Astrocyte of the spinal cord (primary cell): ENCODE measurements at places on chromosomes 5 and 9.
A peak's percentile ranks its signal among the peaks of the same experiment; 100 is the strongest.

GRCh38 chr5:36300927-36301540 lies 668 bp downstream of the RANBP3L start:
- DNase-seq, result no peak

GRCh38 chr5:173808079-173808808 lies 79.9 kb upstream of the CPEB4 start:
- no peak for DNase-seq

DNA sequence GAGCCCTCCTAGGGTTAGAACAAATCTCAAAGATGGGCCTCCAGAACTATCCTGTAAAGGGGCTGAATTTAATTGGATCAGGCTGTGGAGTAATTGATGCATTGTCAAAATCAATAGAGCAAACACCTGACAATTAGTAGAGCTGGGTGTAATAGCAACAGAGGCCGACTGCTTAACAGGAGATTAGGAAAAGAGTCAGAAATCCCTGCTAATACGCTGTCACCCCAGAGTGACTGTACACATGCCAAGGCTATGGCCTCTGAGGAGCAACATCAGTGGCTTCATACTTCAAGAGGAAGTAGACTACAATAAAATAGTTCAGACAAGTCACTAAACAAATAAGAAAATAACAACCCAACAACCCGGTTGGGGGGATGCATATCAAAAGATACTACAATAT lies 18.7 kb upstream of the GRPEL2 start:
- no peak for DNase-seq

GRCh38 chr5:40904994-40905306 lies 4.3 kb upstream of the C7 start:
- DNase-seq, result no peak

GRCh38 chr9:104849023-104849422 lies 78.9 kb downstream of the ABCA1 start:
- no peak for DNase-seq

DNA sequence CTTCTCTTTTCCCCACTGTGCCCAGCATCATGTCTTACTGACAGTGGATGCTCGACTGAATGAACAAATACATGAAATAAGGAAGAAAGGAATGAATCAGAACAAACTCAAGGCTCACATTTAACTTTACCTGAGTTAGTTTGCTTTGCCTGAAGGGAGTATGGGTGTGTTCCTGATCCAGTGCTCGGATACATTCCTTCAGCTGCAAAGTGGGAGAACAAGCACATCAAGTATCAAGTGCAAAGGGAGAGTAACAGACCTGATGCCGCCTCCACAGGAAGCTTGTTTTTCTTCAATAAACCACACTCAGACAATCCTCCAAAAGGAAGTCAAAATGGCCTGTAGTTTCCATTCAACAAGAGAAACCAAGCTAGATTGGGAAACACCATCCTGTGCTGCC lies 66.1 kb downstream of the KIF24 start:
- no peak for DNase-seq

GRCh38 chr5:9898319-9898718 lies 268.2 kb upstream of the TAS2R1 start:
- peak; percentile 36 for DNase-seq

- DNase-seq, result no peak
Measured at GRCh38 chr5:8270246-8270645, 401.3 kb downstream of the MTRR start.
